ENCODE measurements at places on chromosomes 3 and 15.

DNA sequence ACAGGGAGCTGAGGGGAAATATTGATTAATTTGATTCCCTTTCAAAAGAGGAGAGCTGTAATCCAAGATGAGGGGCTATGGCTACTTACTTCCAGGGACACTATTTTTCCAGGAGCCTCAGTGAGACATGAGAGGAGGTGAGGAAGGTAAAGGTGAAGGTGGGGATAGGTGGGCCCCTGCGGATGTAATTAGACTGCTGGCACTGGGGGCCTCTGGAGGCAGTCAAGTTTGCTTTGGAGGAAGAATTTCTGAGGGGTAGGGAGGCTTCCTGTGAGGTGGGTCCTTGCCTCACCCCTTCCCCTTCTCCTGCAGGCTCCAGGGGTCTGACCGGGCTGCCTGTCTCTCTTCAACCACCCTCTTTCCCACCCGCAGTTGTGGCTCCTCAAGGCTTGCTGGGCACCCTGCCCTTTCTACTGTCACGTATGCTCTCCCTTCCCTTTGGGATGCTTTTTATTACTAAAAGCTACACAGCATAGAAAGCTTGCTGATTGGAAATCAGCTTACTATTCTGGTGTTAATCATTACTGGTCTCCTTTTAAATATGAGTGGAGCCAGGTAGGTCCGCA, 22.5 kb downstream of the GASK1A start:
- no peak for DNase-seq

GRCh38 chr15:40336744-40337122, 4.0 kb downstream of the CCDC9B start:
- no peak for DNase-seq

- DNase-seq = peak; percentile 91
Measured at GRCh38 chr15:73637527-73637926, 4.3 kb upstream of the NPTN start.

GRCh38 chr3:86986671-86987420, 4.1 kb downstream of the VGLL3 start:
- DNase-seq = no peak

GRCh38 chr3:172102883-172103310, 63.5 kb downstream of the FNDC3B start:
- DNase-seq = peak; percentile 43

DNA sequence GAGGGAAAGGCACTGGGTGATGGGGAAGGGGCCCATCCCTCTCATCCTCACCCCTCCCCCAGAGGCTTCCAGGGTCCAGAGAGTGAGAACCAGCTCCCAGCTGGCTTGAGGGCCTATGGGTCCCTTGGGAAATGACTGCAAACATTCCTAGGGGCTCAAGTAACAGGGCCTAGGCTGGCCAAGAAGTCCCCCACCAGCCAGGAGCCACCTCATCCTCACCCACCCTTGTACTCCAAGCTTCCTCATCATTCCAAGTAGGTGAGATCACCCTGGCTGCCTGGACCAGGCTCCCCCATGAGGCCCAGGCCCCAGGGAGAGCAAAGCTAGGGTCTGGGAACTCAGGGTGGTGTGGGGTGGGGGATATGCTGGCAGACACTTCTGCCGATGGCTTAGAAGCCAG, 14.8 kb downstream of the LOXL1 start:
- DNase-seq = peak; percentile 95

- peak; percentile 82 for DNase-seq
Measured at GRCh38 chr15:62649793-62650420, 392.6 kb upstream of the TPM1 start.

DNA sequence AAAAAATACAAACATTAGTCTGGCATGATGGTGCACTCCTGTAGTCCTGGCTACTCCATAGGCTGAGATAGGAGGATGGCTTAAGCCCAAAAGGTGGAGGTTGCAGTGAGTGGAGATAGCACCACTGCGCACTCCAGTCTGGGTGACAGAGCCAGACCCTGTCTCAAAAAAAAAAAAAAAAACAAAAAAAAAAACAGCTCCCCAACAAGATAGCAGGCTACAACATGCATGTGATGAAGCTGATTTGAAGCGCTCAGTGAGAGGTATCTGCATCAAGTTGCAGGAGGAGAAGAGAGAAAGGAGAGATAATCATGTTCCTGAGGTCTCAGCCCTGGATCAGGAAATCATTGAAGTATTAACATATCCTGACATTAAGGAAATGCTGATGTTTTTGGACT, 608 bp upstream of the PPCDC start:
- DNase-seq = no peak

- no peak for DNase-seq
Measured at GRCh38 chr15:26632500-26632899, 140.4 kb downstream of the GABRB3 start.

GRCh38 chr3:172261054-172261453, 187.2 kb downstream of the GHSR start:
- peak; percentile 83 for DNase-seq

DNA sequence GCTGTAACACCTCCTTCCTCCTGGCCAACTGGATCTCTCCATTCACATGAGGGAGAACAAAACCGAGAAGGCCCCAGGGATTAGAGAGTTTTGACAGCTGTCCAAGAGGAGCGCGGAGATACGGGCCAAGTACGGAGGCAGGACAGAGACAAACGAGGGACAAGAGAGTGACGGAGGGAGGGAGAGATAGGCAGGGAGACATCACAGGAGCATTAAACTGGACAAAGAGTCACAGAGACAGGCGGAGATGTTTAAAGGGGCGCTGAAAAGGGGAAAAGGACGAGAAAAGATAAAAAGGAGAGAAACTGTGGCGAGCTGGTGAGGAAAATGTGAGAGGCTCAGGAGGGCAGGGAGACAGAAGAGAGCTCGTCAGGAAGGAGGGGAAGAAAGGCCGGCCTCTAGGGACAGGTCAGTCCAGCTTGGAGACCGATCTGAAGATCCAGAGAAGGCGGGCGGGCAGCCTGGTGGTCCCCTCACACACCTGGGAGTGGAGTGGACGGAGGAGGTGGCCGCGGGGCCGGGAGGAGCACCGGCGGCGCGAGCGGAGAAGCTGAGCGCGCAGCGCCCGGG, 40.5 kb upstream of the ROPN1 start:
- DNase-seq = no peak

GRCh38 chr3:152857082-152857481, 22.2 kb downstream of the P2RY1 start:
- DNase-seq = peak; percentile 31

Data from kidney tubule cell (primary cell).